ENCODE measurements at places on chromosomes 7 and 10. TPM values are rescaled to one million over a fixed set of nuclear protein-coding genes. Genes with fewer than 3 reads are reported as not detected.

DNA sequence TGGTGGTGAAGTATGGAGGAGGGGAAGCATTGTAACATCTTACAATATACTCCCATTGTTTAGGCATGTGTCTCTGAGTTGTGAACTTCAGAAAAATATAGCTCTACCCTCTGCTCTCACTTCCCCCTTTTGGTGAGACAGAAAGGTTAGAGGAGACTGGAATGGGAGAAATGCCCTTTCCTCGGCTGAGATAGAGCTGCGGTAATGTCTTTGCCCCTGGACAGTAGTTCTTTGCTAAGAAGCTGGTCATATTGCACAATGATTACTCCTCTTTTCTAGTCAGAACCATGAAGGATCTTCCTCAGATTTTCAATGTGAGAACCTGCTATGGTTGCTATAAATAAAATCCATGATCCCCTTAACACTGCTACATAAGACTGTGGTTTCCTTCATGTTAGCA is 171.0 kb downstream of the SEM1 start:
- DNase-seq: no peak

- peak; percentile 84 for DNase-seq
Measured at GRCh38 chr10:77643795-77644468, 6.3 kb upstream of the KCNMA1 start.

DNA sequence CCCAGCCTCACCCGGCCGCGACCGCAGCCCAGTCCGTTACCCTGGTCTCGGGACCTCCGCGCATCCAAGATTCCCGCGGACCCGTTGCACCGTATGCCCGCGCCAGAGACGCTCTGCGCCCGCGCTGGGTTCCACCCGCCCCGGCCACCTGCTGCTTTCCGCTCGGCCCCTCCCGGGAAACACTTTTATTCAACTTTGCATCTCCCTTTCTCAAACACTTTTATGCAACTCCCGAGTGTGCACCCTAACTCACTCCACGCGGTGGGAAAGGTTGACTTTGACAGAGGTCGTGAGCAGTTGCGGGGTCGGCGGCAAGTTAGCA is at the start of gene ODAD2:
TSS of gene ODAD2 (minus strand) at position 126 of the 322 bp plus-strand sequence. CDS start 3,937 bp downstream, outside the sequence.
- DNase-seq: no peak

DNA sequence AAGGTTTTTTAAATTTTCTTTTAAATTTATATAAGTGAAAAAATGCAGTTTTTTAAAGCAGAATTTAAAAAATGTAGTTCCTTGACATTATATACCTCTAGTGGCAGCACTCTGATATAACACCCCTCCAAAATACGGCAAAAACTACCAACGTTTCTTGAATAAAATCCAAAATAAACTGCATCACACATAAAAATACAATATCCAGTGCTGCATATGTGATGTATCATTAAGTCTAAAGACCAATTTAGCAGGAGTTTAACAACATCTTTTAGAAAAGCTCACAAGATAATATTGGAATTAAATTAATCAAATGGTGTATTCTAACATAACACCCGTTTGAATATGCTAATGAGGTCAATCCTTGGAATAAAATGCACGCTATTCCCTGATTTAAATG is 1.4 kb downstream of the TCERG1L start:
- peak; percentile 32 for DNase-seq

GRCh38 chr7:47089461-47089860 is 492.4 kb downstream of the TNS3 start:
- no peak for DNase-seq

- DNase-seq: no peak
Measured at GRCh38 chr10:120656107-120656506, 195.1 kb upstream of the WDR11 start.

GRCh38 chr10:100697070-100697469 is 48.3 kb upstream of the PAX2 start:
- no peak for DNase-seq

DNA sequence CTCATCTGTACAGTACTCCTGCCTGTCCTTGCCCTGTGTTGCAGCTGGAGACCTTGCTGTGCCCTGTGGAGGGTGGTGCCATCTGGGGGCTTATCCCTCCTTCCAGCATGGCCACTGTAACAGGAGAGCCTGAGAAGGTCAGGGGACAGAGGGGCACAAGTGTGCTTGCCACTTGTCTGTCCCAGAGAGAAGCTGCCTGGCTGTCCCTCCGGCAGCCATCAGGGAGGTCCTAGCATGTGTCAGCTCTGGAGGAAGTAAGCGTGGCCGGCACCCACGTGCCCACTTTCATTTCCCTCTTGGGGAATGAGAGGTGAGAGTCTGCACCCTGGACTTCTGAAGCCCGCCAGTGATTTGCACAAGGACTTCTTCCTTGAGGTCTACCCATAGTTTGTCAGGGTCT is 97.0 kb upstream of the PPIF start:
- no peak for DNase-seq

DNA sequence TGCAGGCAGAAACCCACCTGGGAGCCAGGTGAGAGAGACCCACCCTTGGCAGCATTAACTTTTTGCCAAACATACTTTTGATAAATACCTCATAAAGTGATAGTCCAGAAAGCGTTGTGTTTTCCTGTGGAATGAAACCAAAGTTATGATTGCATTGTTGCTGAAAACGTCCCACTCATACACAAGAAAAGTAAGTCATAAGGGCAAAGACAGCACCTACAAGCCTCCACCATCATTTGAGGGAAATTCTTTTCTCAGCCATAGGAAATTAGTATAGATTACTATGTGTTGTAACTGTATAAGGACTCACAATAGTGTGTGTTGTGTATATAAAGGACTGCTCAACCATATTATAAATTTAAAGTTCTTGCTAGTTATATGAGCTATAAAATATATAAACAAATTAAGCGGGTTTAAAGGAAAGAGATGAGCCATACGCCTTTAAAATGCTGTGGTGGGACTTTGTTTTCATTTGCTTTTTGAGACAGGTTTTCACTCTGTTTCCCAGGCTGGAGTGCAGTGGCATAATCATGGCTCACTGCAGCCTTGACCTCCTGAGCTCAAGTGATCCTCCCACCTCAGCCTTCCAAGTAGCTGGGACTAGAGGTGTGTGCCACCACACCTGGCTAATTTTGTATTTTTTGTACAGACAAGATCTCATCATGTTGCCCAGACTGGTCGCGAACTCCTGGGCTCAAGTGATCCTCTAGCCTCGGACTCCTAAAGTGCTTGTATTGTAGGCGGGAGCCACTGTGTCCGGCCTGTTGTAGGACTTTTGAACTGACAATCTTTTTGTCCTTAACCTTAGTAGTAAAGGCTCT is 160.8 kb downstream of the PKD1L1 start:
- DNase-seq: no peak

DNA sequence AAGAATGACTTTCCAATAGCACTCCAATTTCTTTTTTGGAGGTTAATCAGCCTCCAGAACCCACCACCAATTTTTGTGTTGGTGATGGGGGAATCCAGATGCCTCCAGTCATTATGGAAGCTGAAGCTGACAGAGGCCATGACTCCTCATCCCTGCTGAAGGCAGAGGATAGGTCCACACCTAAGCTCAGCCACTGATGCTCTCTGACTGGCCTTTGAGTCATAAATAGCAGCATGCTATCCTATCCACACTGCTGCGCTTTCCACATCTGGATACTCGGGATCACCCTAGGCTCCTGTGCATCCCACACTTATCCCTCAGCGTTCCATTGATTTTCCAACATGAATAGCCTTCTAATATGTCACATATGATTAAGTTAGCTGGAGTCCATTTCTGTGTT is 124.2 kb downstream of the TES start:
- DNase-seq: no peak

DNA sequence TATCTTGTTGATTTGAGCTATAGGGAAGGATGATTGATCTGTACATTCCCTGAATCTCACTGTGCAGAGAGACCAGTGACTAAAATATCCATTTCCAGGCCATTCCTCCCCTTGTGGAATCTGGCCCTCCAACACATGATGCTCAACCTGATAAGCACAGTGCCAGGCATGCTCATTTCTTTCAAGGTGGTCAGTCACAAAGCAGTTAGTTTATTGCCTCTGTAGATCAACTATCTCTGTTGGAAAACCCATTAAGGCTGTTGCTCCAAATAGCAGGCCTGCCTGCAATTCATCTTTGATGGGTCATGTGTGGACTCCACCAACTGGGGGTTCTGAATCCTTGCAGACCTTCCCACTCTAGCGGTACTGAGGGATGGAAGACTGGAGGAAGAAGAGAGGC is 168.6 kb upstream of the FOXK1 start:
- DNase-seq: no peak

DNA sequence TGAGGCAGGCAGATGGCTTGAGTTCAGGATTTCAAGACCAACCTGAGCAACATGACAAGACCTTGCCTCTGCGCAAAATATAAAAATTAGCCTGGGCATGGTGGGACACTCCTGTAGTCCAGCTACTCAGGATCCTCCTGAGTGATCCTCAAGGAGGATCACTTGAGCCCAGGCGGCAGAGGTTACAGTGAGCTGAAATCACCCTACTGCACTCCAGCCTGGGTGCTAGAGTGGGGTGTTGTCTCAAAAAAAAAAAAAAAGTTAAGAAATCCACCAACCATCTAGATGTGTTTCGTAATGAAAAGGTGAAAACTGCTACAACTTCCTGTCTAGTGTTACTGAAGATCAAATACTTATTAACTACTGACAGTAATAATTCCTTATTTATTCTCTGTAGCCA is 8.1 kb downstream of the GLCCI1 start:
- no peak for DNase-seq

DNA sequence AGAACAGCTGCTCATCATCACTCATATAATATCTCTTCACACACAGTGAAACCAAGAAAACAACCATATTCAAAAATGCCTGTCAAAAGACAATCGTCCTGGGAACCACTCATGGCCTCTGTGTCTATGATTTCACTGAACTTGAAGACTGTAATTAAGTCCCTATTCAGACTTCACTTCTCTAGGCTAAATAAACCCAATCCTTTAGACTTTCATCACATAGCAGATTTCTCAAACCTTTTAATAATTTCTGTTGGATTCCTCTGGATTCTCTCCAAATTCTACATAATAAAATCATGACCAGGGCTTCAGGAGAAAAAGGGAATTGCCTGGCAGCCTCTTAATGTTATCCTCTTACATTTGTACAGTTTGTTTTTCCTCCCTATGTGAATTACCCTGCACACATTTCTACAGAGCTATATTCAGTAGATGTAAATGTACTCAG is 201.1 kb downstream of the LRRN3 start:
- no peak for DNase-seq

GRCh38 chr7:96789914-96790313 is 80.3 kb upstream of the SEM1 start:
- no peak for DNase-seq

DNA sequence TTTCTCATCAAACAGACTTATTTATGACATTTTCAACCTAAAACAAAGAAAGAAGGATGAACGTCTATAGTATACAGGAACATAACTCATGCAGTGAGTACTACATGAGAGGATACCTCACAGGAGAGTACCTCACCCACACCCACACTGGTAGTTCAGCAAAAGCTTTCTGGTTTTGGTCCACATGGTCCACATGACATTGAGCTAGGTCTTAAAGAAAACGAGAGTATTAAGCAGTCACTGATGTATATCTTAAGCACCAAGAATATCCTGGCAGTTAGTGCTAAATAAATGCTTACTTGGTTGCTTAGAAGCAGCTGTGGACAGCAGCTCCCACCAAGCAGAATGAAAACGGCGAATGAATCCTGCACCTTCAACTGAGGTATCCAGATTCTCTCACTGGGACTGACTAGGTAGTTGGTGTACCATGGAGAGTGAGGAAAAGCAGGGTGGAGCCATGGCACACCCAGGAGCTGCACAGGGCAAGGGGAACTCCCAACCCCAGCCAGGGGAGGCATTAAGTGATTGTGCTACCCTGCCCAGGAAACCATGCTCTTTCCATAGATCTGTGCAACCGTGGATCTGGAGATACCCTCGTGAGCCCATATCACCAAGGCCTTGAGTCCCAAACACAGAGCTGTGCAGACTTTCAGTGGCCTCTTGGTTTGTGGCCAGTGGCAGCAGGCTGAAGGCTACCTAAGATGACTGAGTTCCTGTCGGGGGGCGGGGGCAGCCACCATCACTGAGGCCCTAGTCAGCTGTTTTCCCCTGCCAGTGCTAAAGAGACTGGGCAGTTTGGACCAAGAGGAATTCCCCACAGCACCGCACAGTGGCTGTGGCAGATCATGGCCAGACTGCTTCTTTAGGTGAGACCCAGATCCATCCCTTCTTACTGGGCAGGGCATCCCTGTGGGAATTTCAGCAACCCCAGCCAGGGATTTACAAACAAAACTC is 143.4 kb downstream of the SGMS1 start:
- DNase-seq: no peak

- DNase-seq: no peak
Measured at GRCh38 chr7:117784315-117784714, 88.9 kb downstream of the CTTNBP2 start.

- no peak for DNase-seq
Measured at GRCh38 chr7:14582010-14582409, 320.5 kb downstream of the DGKB start.

GRCh38 chr10:43231523-43232078 is 35.3 kb downstream of the RASGEF1A start:
- DNase-seq: no peak

- DNase-seq: no peak
Measured at GRCh38 chr10:101565936-101566332, 22.1 kb downstream of the POLL start.

GRCh38 chr7:63900394-63901203 is 98.0 kb upstream of the ZNF722 start:
- peak; percentile 22 for DNase-seq

DNA sequence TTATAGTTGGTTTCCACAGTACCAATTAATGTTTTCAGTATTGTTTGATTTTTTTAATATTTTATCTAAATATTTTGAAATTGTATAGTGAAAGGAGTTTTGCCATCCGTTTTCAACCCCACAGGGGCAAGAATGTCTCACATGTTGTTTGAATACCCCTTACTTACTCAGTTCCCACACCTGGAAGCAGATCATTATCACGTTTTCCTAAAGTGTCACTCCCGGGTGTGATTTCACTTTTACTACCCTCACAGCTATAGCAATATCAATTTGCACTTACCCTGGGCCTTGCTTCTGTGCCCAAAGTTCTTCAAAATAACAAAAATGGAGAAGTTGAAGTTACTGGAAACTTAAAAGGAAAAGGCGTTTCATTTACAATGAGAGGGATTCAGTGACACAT is 228.1 kb downstream of the CSTF2T start:
- DNase-seq: no peak

PCGF6 gene
- 3.0 TPM for polyA plus RNA-seq

OLAH gene
- not detected for polyA plus RNA-seq

ANXA8 gene
- not detected for polyA plus RNA-seq

GIMAP1 gene
- 1.1 TPM for polyA plus RNA-seq

ANK3 gene
- 22.3 TPM for polyA plus RNA-seq

ZNF12 gene
- polyA plus RNA-seq: 2.8 TPM

PNLIP gene
- not detected for polyA plus RNA-seq

ETV1 gene
- polyA plus RNA-seq: 25.6 TPM

ASL gene
- polyA plus RNA-seq: 21.7 TPM

OR6V1 gene
- not detected for polyA plus RNA-seq

ENTPD1 gene
- 7.0 TPM for polyA plus RNA-seq

STAMBPL1 gene
- polyA plus RNA-seq: 0.87 TPM

TBL2 gene
- 25.0 TPM for polyA plus RNA-seq

ELOVL3 gene
- 0.80 TPM for polyA plus RNA-seq

TMEM130 gene
- 62.5 TPM for polyA plus RNA-seq

LRRD1 gene
- not detected for polyA plus RNA-seq
